ENCODE measurements at places on chromosomes 2 and 18.
A peak's percentile ranks its signal among the peaks of the same experiment; 100 is the strongest.

- no peak for DNase-seq
Observed at GRCh38 chr18:10010611-10011015, 96.8 kb downstream of the VAPA start.

DNA sequence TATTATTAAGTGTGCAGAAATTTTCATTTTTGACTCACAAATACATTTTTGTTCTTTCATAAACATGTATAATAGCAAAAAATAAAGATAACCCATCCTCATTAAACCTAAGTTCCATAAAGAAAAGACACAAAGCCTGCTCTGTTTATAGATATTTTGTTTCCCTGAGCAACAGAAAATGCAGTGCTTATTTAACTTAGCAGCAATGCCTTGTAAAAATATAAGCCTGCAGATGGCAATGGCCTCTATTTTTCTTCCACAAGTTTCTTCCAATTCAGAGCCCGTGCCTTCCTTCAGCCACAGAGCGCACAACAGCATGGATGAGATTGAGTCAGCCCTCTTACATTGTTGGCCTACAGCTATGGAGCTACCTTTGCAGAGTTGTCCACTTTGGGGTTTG is 43.6 kb downstream of the PKP4 start:
- no peak for DNase-seq

GRCh38 chr18:813172-814071 is 1.4 kb upstream of the YES1 start:
- no peak for DNase-seq

DNA sequence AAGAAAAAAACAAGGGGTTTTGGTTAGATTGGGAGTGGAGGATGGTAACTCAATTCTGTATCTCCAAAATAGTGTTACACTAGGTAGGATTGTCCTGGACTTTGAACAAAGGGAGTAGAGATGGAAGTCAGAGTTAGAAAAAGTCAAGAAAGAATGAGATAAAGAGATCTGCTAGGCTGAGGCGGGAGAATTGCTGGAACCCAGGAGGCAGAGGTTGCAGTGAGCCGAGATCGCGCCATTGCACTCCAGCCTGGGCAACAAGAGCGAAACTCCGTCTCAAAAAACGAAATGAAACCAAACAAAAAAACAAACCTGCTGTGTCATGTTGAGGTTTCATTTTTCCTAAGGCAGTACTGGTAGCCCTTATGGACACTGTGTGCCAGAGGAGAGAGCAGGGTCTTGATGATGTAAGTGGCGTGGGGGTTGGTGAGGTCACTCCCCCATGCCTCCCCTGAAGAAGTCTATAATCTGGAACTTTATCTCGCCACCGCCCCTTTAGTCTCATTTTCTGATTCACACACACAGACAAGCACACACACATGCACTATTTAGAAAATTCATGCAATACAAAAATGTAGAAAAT is 10.5 kb downstream of the DRC1 start:
- DNase-seq, result no peak

DNA sequence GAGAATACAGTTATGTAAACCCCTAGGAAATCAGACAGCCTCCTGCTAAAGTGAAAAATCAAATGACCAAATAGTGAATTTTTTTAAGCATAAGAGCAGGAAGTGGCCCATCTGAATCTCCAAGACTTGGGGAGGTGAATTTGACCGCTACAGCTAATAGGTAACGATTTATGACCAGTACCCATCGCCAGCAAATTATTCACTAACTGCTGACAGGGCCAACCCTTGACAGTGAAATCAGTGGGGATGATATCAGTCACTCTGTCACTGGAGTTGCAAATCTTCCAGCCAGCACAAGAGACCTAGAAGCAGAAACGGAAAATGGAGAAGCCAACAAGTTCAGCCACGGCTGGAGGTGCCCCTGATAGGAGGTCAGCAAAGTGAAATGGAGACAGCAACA is 164.3 kb upstream of the PIK3C3 start:
- DNase-seq, result no peak

DNA sequence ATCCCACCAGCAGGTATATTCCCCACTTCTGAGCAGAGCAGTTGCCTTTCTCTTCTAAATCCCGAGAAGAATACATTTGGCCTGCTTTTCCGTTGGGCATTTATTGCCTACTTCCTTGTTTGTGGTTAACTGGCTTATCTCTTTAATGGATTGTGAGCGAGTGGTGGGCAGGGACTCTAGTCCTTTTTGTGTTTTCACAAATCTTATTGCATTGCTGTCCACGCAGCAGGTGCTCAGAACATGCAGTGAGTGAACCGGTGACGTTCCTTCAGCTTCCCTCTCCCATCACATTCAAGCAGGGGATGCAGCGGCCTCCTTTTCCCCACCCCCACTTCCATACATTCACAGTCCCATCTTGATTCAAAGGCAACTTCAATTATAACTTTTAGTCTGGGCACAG is 28.9 kb upstream of the GAREM2 start:
- DNase-seq, result no peak

GRCh38 chr2:217445723-217446122 is 557.1 kb downstream of the TNS1 start:
- no peak for DNase-seq

GRCh38 chr2:157891643-157892041 is 15.5 kb upstream of the ACVR1 start:
- no peak for DNase-seq

- DNase-seq, result no peak
Observed at GRCh38 chr2:95106081-95106480, 15.5 kb downstream of the MRPS5 start.

- no peak for DNase-seq
Observed at GRCh38 chr2:160615706-160616105, 122.1 kb upstream of the RBMS1 start.

- no peak for DNase-seq
Observed at GRCh38 chr2:108401800-108402199, 24.0 kb downstream of the SULT1C4 start.

DNA sequence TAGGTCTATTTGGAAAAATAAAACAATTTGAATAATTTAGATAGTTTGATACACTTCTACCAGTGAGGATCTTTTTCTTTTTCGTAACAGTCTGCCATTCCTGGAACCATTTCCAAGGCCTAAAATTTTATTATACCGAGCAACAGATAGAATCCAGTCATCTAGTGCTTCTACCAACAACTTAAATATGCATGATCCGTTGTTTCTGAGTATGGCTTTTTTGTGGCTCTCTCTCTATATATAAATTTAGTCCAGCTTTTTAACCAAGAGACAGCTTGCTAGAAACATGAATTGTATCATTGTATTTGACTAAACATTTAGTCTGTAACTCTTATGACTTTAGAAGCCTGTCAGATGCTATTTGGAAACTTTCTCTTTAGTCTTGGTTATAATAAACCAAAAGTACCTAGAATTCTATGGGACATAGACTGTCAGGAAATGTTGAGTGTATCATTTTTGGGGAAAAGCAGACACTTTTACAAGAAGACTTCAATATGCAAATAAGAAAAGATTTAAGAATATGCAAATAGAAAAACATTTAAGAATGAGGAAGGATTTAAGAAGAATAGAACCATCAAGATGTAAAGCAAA is 161.4 kb downstream of the ZEB2 start:
- no peak for DNase-seq

- no peak for DNase-seq
Observed at GRCh38 chr2:88442473-88442872, 10.0 kb downstream of the FOXI3 start.

- no peak for DNase-seq
Observed at GRCh38 chr2:191230174-191230573, 15.0 kb upstream of the MYO1B start.

- DNase-seq, result no peak
Observed at GRCh38 chr2:79271456-79271855, 111.9 kb upstream of the REG3A start.

DNA sequence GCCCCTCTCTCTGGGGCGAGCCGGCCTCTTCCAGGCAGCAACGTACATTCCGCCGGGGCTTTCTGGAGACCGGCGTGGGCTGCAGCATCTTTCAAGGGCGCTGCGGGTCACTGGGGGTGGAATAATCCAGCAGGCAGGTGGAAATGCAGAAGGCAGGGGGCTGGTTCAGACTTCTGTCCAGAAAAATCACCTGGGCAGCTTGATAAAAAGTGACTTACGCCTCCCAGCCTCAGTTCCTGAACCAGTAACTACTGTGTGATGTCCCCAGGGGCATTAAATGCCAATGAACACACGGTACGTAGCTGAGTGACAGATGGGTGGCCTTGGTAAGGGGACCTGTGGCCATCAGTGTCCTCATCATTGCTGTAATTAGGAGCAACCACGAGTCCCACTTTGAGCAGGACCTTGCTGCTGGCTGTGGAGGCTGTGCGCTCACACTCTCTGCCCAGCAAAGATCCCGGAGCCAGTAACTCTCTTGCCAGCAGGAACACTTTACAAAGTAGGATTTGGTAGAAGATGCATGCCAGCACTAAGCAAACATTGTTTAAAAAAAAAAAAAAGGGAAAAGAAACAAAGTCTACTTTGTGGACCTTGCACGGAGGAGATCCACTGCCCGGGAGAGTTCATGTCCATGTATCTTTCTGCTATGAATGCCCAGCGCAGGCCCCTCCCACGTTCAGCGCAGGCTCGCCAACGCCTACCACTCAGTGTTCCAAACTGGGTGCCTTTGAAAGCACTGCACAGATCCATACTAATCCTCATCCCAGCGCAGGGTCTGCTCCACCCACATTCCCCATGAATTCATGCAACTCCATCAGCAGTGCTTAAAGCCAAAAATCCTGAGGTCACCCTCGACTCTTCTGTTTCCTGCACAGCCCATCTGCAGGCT is 177.3 kb downstream of the HDAC4 start:
- DNase-seq, result no peak

DNA sequence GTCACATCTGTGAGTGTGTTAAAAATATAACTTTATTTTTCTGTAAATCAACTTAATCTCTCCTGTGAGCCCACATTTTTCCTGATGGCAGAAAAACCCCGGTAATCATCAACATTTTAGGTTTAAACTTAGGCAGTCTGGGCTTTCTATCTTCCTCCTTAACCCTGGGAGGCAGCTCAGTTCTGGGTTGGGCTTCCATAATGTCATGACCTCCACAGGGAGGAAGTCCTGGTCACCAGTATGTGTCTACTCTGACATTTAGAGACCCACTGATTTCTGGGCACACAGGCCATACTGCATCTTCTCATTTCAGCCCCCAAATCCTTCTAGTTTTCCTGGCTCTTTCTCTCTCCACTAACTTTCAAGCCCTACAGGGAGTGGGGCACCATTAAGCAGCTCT is 181.2 kb downstream of the DYSF start:
- DNase-seq, result no peak

GRCh38 chr2:239774933-239775622 is 250.1 kb downstream of the NDUFA10 start:
- no peak for DNase-seq

DNA sequence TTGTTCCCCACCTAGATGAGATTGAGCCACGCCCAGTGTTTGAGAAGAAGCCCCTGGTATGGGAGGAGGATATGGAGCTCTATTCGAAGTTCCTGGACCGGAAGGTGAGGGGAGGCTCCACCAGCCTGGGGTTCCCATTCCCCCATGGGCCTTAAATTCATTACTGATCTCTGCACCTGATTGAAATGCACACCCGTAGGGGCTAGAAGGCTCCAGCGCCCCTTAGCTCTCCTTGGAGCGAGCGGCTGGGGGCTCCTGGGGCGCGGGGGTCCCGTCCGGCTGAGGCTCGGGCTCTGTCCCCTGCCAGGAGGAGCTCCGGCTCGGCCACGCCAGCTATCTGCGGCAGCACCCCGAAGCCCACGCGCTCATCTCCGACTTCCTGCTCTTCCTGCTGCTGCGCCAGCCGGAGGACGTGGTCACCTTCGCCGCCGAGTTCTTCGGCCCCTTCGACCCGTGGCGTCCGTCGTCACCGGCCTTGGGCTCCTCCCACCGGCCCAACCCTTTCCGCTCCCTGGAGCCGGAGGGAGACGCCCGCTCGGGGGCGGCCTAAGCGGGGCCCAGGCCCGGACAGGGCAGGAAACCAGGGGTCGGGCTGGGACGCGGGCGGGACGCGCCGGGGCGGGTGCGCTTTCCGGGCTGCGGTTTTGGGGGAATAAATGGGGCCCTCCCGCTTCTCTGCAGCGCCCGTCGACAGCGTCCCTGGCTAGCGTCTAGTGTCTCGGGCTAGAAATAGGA is 10.9 kb downstream of the CATIP start:
- peak; percentile 89 for DNase-seq

GRCh38 chr2:44116319-44116718 is 52.4 kb upstream of the PPM1B start:
- no peak for DNase-seq

DNA sequence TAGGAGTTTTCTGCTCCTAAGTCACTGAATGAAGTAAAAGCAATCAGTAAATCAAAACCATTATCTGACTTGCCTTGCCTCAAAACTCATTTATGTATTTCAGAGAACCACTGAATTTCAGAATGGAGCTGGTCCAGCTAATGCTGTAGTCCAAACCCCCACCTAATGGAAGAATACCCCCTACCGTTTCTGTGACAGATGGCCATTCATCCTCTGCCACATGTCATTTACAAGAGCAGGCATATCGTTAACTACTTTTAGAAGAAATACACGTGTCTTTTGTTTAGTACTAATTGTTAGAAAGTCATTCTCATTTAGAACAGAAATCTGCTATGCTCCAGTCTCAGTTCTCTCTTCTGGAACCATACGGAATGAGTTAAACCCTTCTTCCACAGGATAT is 12.8 kb upstream of the GALNT5 start:
- DNase-seq, result no peak

DNA sequence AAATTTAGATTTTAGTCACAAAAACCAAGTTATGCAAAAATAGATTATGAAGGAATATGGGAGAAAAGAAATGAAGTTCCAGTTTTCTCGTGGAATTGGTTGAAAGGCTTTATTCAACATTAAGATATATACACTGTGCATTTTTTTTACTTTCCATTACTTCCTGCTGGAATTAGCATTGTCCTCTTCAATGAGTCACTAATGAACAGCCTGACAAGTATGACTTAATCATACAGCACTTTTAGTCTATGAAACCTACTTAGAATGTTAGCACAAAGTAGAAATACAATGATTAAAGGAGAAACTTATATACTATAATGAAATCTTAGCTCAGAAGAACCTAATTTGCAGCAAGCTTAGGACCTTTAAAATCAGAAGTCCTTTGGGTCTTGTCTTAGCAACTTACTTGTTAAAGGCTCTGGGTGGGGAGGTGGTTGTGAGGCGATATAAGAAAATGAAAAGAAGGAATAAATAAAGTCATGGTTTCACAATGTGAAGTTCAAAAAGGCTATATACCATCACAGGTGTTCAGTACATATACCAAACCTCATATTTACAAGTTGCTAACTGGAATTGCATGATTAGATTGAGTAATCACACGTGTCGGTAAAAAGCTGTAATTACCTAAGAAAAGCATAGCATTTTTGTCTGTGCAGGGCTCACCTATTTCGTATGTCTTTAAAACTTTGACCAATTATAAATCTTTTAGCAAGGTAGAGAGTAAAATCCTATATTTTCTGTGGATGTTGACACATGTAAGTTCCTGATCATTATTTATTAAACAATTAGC is 236.8 kb downstream of the CAMKMT start:
- DNase-seq, result no peak

DNA sequence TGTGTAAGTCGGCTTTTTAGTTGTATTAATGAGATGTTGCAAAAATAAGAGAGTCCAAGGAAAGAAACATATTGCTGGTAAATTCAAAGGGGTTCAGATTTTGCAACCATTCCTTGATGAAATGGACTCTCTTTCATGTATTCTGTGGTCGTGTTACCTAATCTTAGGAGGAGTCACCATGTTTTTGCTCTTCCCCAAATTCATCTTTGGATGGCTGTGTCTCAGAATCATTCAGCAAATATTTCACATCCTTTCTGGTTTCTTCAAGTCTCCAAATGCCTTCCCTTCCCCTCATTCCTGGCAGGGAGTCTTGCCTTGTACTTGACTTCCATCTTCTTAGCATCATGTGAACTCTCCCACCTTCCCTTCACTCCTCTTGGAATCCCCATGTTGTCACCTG is 66.1 kb downstream of the PTPRM start:
- no peak for DNase-seq

GRCh38 chr2:10911291-10912075 is at the start of gene KCNF1:
Gene KCNF1, plus strand, starts transcription at chr2:10911934. Its CDS starts 493 bp downstream, at chr2:10912427.
- peak; percentile 82 for DNase-seq
